ENCODE measurements at places on chromosomes 6 and 20.

DNA sequence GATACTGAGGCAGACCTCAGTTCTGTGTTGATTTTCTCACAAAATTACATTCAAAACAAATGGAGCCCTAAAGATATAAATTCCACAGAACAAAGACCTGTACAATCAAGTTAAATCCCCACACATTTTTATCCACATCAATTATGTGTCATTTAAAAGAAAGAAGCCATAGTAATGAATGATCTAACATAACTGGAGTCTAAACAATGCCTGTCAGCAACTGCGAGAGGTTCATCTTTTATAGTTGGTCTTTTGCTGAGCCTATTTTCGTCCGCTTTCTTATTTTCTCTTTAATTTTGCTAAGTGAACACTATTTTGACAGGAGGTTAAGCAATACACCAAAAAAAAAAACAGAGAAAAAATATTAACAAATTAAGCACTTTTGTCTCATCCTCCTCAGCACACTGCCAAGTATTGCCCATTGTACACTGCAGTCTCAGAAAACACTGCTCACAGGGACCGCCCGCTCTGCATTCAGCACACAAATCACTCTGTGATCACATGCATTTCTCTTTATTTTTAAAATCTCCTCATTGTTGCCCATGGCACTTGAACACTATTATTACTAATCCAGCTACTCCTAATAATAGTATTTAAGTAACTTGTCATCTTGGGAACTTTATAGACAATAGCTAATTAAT lies 140.8 kb downstream of the BTBD9 start:
- no peak for DNase-seq

DNA sequence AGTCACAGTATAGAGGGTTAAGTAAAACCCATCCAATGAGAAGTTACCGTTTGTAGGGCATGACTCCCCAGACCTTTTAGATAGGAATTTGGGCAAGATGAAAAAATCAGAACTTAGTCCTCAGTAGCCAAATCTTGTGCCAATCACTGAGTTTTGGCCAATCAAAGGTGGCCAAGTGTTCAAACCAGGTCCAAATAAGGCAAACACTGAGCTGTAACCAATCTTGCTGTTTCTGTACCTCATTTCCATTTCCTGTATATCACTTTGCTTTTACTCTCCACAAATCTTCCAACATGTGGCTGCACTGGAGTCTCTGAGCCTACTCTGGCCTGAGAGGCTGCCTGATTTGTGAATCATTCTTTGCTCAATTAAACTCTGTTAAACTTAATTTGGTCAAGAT lies 81.8 kb upstream of the GPR6 start:
- no peak for DNase-seq

DNA sequence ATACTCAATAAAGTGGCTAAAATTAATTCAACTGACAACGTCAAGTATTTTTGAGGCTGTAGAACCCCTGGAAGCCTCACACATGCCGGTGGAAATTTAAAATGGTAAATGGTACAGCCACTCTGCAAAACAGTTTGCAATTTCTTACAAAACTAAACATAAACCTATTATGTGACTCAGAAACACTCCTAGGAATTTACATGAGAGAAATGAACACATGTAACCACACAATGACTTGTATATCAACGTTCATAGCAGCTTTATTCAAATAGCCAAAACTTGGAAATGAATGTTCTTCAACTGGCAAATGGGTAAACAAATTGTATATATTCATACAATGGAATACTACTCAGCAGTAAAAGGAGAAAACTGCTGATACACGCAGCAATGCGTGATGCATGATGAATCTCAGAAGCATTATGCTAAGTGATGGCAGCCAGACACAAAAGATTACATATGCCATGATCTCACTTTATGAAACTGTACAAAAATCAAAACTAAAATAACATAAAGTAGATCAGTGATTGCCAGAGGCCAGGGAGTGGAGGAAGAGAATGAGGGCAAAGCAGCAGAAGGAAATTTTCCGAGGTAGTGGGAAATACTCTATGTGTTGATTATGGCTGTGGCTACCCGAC lies 112.5 kb downstream of the FAM50B start:
- no peak for DNase-seq

- DNase-seq = no peak
Observed at GRCh38 chr20:59515013-59515905, 89.1 kb upstream of the PHACTR3 start.

DNA sequence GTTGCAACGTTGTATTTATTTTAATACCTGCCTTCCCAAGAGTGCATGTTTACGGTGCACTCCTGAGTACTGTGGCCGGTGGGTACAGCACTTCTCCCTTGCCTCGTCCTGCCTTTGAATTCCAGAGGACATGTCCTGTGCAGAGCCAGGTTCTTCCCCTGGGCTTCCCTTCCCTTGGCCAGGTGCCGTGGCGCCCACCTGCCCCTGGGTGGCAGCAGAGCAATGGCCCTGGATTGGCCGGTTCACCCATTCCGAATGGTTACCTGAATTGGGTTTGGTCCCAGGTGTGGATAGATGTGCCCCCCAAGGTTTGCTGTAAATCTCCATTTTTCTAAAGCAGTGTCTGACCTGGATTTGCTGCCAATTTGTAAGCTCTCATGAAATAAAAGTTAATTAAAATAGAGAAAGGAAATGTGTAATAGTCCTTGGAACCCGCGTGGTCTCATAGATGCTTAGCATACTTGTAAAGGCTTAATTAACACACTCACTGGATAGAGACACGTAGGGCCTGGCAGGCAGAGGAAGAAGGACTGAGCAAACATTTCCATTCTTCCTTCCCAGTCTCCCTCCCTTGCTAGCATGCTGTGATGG lies 40.6 kb downstream of the DTD1 start:
- no peak for DNase-seq

GRCh38 chr20:43725666-43726065 lies 1.1 kb downstream of the GTSF1L start:
- no peak for DNase-seq

DNA sequence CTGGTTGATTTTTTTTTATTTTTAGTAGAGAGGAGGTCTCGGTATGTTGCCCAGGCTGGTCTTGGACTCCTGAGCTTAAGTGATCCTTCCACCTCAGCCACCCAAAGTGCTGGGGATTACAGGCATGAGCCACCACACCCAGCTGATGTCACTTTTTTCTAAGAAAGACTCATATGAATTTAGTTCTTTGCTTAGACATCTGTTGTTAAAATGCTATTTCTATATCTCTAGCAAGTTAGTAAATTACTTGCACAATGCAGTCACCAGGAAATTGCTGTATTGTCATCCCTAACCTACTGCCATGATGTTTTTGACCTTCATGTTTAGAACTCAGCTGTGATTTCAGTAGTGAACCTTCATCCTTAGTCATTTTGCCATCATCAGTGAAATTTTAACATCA lies 5.7 kb downstream of the KDM1B start:
- no peak for DNase-seq

DNA sequence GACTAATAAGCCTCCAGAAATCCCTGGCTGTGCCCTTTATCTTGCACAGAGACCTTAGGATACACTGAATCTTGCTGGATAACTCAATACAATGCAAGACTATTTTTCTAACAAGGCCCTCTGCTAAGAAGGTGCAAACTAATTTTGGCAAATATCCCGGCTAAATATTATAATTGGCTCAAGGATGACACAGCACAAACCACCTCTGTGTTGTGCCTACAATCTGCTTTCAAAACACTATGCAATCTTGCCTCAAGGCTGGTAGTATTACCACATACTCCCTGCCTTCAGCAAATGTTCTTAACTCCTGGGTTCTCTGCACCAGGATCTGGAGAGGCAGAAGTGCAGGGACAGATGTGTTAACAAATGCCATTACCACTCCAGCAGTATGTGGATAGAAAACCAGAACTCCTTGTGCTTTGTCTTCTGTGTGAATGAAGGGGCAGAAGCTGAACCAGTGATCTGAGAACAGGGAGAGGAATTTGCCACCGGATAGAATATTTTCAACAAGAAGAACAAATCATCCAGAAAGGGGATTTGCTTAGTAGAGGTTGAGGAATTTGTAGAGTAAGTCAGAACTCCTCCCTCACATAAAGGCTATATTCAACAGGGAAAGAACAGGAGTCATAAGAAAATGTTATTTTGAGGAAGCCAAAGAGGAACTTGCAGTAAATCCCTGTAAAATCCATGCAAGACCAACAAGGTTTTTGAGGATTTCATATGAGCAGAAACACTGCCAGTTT lies 74.1 kb upstream of the SLC4A11 start:
- no peak for DNase-seq

GRCh38 chr6:36924131-36924530 lies 30.4 kb upstream of the PI16 start:
- no peak for DNase-seq

Data from CD4-positive, alpha-beta T cell treated with Interleukin-12 subunit alpha and Interleukin-12 subunit beta, for 1 hour (primary cell).